Heart right ventricle (tissue), 16 donors: ENCODE measurements at places on chromosomes 13 and 19.

DNA sequence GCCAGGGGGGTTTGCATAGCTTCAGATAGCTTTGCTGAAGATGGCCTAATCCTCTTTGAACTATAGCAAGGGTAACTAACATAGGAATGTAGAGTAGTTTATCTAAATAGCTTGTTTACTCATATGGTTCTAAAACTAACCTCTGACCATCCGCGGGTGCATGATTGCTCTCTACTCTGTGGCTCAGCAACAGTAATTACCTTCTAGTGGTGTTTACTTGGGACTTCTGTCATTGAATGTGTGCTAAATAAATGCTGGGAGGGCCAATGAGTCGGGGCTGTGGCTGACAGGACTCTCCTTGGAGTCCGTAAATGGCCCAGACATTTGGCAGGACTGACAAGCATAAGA is 1461.9 kb downstream of the UQCRFS1 start:
- H3K27ac ChIP-seq: no peak overlapping the region
- H3K36me3 ChIP-seq: no peaks in the 10 kb centered on the region
- H3K4me3 ChIP-seq: no peak overlapping the region
- no peak for DNase-seq
- H3K27me3 ChIP-seq: no peaks in the 10 kb centered on the region

DNA sequence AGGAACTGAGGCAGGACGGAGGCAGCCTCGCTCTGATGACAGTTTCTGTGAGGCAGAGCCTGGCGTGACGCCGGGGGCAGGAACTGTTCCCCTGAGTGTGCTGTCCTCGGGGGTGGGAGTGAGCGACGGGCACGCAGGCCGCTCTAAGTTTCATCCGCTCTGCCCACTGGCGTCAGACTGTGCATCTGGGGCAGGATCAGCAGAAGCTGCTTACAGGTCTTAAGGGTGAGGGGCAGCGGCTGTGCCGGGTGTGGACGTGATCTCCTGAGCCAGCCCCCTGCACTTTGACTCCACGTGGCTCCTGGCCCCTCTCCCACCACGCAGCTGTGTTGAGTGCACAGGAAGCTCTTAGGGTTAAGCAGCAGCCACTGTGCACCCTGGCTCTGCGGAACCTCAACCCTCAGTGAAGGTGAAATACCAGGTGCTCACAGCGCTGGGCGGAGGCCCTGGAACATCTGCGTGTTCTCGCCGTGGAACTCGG is 1.5 kb downstream of the GRK1 start:
- no peak overlapping the region for H3K27ac ChIP-seq
- no peaks in the 10 kb centered on the region for H3K4me1 ChIP-seq
- H3K27me3 ChIP-seq: no peaks in the 10 kb centered on the region
- no peak overlapping the region for H3K4me3 ChIP-seq
- no peak for DNase-seq

- no peak overlapping the region for H3K4me3 ChIP-seq
- peaks cover 34% of the 10 kb centered on the region for H3K4me1 ChIP-seq
- H3K36me3 ChIP-seq: peaks cover 22% of the 10 kb centered on the region
- no peak for DNase-seq
Observed at GRCh38 chr19:5287066-5287465, 53.5 kb downstream of the PTPRS start.

DNA sequence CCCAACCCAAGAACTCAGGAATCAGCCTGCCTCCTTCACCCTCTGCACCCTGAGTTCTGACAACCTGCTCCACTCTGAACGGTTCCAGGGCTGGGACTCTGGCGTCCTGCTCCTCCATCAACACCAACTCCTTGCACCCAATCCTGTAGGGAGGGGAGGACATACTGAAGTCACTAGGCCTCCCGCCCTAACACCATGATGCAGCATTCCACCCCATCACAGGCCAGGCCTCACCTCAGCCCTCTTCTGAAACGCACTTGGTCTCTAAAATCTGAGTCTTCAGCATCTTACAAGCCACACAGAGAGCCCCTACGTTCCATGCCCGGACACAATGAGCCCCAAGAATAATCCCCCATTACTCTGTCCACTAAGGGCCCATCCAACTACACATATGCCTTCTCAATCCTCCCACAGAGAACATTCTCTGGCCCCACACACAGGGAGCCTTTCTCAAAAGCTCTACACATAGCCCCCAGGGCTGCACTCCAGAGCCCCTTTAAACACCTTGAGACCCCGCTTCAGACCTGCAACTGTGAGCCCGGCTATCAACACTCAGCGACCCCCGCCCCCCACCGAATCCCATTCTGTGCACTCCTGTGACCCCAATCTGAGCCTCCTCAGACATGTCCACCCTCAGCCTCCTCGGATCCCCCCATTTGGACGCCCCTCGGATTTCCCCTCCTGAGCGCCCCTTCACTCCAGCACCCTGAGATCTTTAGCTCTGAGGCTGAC is 567 bp downstream of the ALKBH6 start:
- no peaks in the 10 kb centered on the region for H3K27me3 ChIP-seq
- no peaks in the 10 kb centered on the region for H3K36me3 ChIP-seq
- peak overlapping the region; percentile 83 for H3K4me3 ChIP-seq
- no peak for DNase-seq
- peaks cover 27% of the 10 kb centered on the region for H3K4me1 ChIP-seq

- H3K27me3 ChIP-seq: no peaks in the 10 kb centered on the region
- no peak for DNase-seq
- peaks cover 7% of the 10 kb centered on the region for H3K4me1 ChIP-seq
- H3K27ac ChIP-seq: no peak overlapping the region
- no peaks in the 10 kb centered on the region for H3K36me3 ChIP-seq
- H3K4me3 ChIP-seq: no peak overlapping the region
Observed at GRCh38 chr19:31089681-31090080, 259.6 kb downstream of the TSHZ3 start.

GRCh38 chr19:46759206-46759605 is 13.0 kb upstream of the STRN4 start:
- no peaks in the 10 kb centered on the region for H3K27me3 ChIP-seq
- peaks cover 25% of the 10 kb centered on the region for H3K36me3 ChIP-seq
- no peak overlapping the region for H3K27ac ChIP-seq
- no peak for DNase-seq

- DNase-seq: no peak
- no peaks in the 10 kb centered on the region for H3K27me3 ChIP-seq
- peaks cover 4% of the 10 kb centered on the region for H3K4me1 ChIP-seq
- no peak overlapping the region for H3K27ac ChIP-seq
- H3K4me3 ChIP-seq: no peak overlapping the region
Observed at GRCh38 chr13:33869005-33869404, 51.1 kb downstream of the RFC3 start.

- DNase-seq: no peak
- no peak overlapping the region for H3K27ac ChIP-seq
- no peaks in the 10 kb centered on the region for H3K36me3 ChIP-seq
- no peaks in the 10 kb centered on the region for H3K27me3 ChIP-seq
Observed at GRCh38 chr13:73119612-73120011, 60.8 kb downstream of the KLF5 start.

DNA sequence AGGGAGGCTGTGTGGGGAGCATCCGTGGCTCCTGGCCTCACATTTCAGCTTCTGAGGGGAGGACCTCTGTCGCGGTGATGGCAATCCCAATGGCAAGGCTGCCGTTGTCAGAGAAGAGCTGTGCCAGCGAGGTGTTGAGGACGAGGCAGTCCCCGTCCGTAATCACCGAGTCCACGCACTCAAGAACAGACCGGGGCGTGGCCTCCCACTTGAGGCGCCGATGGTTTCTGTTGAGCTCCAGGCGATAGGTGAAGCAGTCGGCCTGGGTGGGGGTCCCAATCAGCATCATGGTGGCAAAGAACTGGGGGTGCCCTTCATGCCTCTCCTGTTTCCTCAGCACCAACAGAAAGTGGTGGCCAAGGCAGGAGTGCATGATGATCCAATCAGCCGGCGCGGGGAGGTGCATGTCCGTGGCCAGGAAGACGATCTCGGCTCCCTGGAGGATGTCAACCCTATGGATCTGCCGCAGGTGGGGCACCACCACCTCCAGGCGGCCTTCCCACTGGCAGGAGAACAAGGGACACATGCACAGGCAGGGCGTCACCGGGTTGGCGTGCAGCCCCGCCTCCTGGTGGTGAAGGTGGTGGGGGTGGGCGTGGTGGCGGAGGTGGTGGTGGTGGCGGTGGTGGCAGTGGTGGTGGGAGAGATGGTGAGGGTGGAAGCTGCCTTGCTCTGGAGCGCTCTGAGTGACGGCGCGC is 68.1 kb downstream of the SIAH3 start:
- no peak overlapping the region for H3K27ac ChIP-seq
- peaks cover 14% of the 10 kb centered on the region for H3K4me1 ChIP-seq
- H3K27me3 ChIP-seq: no peaks in the 10 kb centered on the region
- H3K36me3 ChIP-seq: no peaks in the 10 kb centered on the region
- no peak for DNase-seq

DNA sequence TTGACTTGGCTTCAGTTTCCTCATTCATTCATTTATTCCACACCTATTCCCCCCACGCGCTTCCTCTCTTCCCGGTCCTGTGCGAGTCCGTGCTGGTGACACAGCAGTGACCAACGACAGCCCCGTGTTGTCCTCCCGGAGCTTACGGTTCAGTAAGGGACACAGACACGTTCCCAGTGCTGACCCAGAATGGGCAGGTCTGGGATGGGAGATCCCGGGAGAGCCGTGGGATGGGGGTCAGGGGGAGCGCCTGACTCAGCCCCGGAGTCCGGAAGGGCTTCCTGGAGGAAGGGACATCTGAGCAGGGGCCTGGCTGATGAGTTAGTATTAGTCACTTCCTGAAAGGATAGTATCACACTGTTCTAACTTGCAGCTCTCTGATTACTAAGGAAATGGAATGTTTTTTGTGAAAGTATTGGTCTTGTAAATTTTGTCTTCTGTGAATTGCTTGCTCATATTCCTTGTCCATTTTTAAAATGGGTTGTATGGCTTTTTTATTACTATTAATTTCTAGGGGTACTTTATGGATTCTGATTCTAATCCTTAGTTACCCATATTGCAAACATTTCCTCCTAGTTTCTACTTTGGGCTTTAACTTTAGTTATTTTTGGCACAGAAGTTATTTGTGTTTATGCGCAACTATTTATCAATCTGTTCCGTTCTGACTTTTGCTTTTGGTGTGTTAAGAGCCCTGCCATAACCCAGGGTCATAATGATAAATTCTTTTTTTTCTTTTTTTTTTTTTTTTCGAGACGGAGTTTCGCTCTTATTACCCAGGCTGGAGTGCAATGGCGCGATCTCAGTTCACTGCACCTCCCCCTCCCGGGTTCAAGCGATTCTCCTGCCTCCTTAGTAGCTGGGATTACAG is 708 bp upstream of the ERCC1 start:
- H3K27ac ChIP-seq: peak overlapping the region; percentile 93
- peak; percentile 67 for DNase-seq

DNA sequence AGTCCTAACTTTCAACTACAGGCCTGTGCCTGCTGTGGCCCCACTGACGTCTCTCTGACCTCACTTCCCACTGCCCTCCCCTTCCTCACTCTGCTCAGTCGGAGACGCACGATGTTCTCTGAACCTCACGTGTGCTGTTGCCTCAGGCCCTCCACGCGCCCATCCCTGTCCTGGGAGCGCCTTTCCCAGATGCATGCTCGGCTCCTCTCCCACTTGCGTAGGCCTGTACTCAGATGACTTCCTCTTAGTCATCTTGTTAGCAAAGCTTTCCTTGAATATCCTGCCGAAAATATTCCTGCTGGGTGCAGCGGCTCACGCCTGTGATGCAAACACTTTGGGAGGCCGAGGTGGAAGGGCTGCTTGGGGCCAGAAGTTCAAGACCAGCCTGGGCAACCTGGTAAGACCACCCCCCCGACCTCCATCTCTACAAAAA is 9.3 kb upstream of the SYT5 start:
- no peak overlapping the region for H3K4me3 ChIP-seq
- no peaks in the 10 kb centered on the region for H3K27me3 ChIP-seq
- no peaks in the 10 kb centered on the region for H3K36me3 ChIP-seq
- no peak for DNase-seq
- H3K27ac ChIP-seq: peak overlapping the region; percentile 11

- H3K4me3 ChIP-seq: no peak overlapping the region
- no peak overlapping the region for H3K27ac ChIP-seq
- no peaks in the 10 kb centered on the region for H3K27me3 ChIP-seq
- no peaks in the 10 kb centered on the region for H3K36me3 ChIP-seq
Observed at GRCh38 chr13:106570299-106570852, 2.4 kb upstream of the ARGLU1 start.

- DNase-seq: no peak
- H3K27ac ChIP-seq: no peak overlapping the region
- no peak overlapping the region for H3K4me3 ChIP-seq
Observed at GRCh38 chr13:46961719-46962118, 64.9 kb upstream of the HTR2A start.

DNA sequence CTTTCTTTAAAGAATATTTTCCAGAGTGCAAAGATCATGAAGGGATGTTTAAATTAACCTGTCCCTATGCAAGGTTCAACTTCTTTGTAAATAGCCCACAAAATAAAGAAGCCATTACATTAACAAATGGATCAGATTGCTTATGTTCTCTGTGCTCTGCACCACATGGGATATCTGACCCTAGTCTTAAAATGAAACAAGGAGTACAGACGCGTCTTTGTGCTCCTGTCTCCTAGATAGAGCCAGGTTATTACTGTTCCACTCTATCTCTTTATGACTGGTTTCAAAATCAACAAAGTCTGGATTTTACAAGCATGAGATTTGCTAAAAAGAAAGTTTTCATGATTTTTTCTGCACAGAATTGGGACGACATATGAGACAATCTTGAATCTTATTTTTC is 339.4 kb downstream of the KLF12 start:
- H3K27me3 ChIP-seq: no peaks in the 10 kb centered on the region
- no peaks in the 10 kb centered on the region for H3K4me1 ChIP-seq
- H3K27ac ChIP-seq: no peak overlapping the region
- DNase-seq: no peak

GRCh38 chr19:41893899-41894298 is 10.9 kb downstream of the ARHGEF1 start:
- peaks cover 3% of the 10 kb centered on the region for H3K36me3 ChIP-seq
- no peak for DNase-seq
- H3K27ac ChIP-seq: no peak overlapping the region
- no peaks in the 10 kb centered on the region for H3K27me3 ChIP-seq

DNA sequence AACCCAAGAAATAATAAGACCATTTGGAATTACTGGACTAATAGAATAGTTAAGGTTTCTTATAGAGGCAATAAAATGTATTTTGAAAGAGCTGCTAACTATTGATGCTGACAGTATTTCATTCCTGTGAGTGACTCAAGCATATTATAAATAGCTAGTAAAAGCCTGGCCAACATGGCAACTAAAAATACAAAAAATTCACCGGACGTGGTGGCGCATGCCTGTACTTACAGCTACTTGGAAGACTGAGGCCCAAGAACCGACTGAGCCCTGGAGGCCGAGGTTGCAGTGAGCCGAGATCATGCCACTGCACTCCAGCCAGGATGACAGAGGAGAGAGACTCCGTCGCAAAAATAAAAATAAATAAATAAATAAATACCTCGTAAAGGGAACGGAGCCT is 5.4 kb upstream of the ICAM3 start:
- peaks cover 4% of the 10 kb centered on the region for H3K36me3 ChIP-seq
- no peak for DNase-seq
- no peak overlapping the region for H3K27ac ChIP-seq
- no peak overlapping the region for H3K4me3 ChIP-seq
- peaks cover 26% of the 10 kb centered on the region for H3K4me1 ChIP-seq
